ENCODE measurements at places on chromosomes 1 and 21.

- DNase-seq = peak; percentile 85
Observed at GRCh38 chr1:20184997-20185833, 681 bp upstream of the UBXN10 start.

DNA sequence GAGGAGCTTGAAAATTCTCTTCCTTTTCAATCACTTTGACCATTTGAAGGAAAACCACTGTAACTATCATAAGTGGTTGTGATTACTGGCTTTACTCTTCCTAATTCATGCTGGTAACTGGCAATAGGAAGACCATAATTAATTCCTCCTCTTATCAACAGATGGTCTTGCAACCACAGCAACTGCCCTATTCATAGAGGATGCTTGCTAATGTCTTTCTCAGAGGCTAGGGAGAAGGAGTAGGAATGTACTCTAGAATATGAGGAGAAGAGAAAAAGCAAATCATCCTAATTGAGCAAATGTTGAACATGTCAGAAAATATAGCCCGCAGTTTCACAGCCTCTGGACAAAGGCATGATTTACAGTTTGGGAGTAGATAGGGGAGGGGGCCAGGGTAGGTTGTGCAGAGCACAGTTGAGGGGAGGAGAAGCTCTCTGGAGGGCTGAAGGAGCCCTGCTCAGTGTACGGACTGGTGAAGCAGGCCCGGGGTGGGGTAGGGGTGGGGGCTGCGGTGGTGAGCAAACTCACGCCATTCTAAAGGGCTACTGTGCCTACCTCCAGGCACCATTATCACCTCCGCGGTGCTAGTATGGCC is 192.9 kb downstream of the PCP4 start:
- no peak for DNase-seq

DNA sequence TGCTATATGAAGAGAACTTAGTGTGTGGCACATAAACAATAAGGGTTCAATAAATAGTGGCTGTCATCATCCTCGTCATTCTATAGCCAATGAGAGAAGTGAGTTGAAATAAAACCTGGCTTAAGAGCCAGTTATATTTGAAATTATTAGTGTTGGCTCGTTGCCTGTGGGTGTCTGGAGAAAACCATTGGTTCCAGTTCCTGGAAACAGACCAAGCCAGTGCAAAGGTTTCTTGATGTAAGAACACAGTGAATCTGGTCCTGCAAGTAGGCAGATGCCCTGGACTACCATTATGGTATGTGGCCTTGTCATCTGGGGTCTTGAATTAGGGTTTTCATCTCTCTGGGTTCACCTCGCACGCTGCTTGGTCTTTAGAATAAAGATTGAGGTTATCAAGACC is 43.3 kb downstream of the URB2 start:
- DNase-seq = no peak

- DNase-seq = no peak
Observed at GRCh38 chr1:223228931-223229528, 86.0 kb upstream of the TLR5 start.

- no peak for DNase-seq
Observed at GRCh38 chr1:241821363-241821762, 26.6 kb upstream of the EXO1 start.

GRCh38 chr1:193313354-193314140 is 127.1 kb upstream of the B3GALT2 start:
- no peak for DNase-seq

GRCh38 chr1:88163187-88163586 is 520.9 kb upstream of the PKN2 start:
- no peak for DNase-seq

GRCh38 chr1:206911064-206911663 is 10.6 kb downstream of the FCMR start:
- peak; percentile 46 for DNase-seq
